ENCODE measurements at places on chromosomes 6 and 20.
A peak's percentile ranks its signal among the peaks of the same experiment; 100 is the strongest.

- DNase-seq: no peak
These were observed 639 bp upstream of the CD24 start for GRCh38 chr6:106974999-106975737.

- no peak for DNase-seq
These were observed 116.5 kb upstream of the MAP3K7 start for GRCh38 chr6:90703336-90703735.

- no peak for DNase-seq
These were observed 2.4 kb downstream of the CTCFL start for GRCh38 chr20:57522380-57523140.

DNA sequence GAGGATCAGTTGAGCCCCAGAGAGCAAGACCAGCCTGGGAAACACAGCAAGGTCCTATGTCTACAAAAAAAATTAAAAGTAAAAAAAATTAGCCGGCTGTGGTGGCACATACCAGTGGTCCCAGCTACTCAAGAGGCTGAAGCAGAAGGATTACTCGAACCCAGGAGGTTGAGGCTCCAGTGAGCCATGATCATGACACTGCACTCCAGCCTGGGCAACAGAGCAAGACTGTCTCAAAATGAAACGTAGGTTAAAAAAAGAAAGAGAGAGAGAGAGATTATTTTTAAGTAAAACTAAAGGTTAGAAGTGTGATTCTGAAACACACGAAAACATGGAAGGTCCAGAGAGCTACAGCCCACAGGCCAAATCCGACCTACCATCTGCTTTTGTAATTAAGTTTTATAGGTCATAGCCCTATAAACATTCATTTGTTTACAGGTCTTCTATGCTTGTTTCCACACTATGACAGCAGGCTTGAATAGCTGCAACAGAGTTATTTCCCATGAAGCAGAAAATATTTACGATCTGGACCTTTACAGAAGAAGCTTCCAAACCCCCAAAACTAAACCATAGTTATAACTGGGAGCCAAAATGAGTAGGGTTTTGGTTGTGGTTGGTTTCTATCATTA lies 279.7 kb downstream of the GMDS start:
- no peak for DNase-seq

DNA sequence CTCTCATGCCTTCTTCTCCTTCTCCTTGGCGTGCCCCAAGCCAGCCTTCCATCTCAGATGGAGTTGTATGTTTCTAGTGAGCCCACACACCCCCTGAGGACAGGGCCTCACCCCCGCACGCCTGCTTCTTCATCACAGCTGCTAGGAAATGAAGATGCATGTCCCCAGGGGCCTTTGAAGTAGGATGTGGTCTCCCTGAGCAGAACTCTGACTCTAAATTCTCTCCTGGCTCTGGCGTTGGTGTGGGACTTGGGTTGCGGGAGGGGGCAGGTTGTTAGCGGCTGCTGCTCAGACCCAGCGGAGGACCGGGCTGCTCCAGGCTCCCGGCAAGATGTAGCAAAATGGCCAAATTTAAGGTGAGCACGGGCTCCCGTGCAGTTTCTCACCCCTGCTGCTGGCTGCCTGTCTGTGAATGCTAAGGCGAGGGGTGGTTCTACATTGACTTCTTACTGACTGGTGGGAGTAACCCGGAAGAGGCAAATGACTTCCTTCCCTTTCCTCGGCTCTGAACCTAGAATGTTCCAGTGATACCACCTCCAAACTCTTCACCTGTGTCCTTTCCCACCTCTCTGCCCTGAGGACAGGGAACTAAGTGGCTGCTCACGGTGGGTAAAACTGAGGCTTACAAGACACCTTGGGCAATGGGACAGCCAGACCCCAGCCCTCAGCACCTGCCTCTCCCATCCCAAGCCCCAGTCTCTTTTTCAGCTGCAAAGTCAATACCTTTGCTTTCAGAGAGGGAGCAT lies 8.8 kb downstream of the SYNJ2 start:
- no peak for DNase-seq

DNA sequence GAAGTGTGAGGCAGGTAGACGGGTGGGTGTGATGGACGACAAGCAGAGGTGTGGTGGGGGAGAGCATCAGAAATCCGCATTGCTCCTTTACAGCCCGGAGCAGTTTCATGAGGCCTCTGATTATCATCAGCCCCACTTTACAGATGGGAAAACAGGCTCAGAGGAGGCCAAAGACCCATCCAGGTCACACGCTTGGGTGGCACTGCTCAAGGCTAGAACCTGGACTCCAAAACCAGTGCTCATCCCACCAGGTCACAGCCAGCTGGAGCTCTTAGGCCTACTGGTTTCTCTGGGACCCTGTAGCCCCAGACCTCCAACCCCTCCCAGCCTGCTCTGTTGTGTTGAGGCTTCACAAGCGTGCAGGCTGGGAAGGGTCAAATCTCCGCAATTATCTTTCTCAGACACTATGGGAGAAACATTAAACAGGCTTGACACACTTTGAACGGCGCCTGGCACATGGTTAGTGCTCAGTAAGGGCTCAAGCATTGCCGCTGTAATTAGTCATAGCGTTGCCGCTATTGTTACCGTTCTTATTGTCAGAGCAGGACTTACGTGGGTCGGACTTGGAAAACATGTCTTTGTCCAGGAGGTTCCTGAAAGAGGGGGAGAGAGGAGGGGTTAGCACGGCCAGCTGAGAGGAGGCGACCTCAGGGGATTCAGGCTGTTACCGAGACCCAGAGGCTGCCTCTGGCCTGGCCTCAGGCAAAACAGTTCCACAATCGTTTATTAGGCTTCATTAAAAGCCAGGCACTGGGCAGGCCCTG lies 16.6 kb downstream of the CPNE5 start:
- no peak for DNase-seq

GRCh38 chr6:95819939-95820338 lies 195.8 kb upstream of the FUT9 start:
- no peak for DNase-seq

- DNase-seq: peak; percentile 1
These were observed 668 bp downstream of the PKIB start for GRCh38 chr6:122610690-122611455.

GRCh38 chr6:13141387-13141786 lies 186.9 kb downstream of the TBC1D7 start:
- no peak for DNase-seq

GRCh38 chr6:36979347-36979742 lies 6.7 kb downstream of the MTCH1 start:
- no peak for DNase-seq

DNA sequence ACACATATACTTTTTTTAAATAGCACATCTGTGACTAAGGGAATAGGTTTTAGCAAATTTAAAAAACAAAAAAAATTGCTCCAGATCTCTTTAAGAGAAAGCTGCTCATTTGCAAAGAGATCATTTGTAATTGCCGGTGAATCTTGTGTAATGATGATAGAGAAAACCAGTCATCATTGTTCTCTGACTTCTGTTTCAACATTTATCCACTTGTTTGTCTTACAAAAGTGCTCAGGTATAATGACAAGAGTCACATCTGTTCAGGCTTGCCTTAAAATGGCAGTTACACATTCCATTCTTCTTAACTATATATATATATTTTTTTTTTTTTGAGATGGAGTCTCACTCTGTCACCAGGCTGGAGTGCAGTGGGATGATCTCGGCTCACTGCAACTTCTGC lies 165.2 kb downstream of the AIG1 start:
- DNase-seq: no peak

DNA sequence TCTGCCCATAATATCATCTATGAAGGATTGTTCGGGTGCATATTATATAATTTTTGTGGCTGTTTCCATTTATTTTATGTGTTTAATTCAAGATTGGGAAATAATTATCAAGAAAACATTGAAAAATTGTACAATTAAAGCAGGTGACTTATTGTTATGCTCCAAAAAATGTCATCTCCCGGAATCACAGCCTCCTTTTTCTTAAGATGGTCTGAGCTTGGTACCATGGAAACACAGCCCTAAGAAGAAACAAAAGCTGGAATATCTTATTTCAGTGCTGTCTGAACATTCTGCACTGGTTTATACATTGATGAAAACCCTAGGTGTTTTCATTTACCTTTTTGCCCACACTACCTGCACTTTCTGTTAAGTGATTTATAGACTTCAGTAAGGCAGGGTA lies 367.2 kb downstream of the ARHGAP18 start:
- no peak for DNase-seq

DNA sequence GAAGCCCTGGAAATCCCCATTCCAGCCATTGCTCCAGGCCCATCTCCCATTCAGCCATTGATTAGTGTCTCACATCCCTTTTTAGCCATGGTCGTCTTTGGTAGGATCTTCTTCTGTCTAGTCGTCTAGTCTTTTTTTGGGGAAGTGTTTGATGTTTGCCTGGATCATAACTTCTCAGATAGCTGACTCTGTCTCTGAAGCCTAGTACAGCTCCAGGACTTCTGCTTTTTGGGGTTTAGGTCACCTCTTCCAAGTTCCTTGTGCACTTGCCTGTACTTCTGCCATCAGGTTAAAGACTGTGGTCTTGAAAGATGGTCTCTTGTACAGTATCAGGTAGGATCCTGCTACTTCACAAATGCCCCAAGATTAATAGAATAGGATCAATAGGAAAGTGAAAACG lies 553.5 kb downstream of the PKHD1 start:
- DNase-seq: no peak

DNA sequence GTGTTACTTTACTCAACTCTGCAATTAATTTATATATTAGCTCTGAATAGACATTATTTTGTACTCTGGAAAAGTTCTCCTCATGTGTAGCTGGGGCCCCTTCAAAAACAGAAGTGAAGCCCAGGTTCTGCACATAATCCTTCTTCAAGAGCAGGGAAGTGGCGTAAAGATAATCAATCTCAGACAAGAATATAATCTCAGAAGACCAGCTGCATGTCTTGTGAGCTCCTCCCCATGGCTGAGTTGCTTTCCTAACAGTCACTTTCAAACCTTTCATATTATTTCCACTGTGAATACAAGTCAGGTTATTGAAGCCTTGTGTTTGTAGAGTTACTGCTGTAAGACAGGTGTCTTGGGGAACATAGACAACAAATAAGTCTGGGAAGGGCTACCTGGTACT lies 691.9 kb downstream of the RFPL4B start:
- no peak for DNase-seq

DNA sequence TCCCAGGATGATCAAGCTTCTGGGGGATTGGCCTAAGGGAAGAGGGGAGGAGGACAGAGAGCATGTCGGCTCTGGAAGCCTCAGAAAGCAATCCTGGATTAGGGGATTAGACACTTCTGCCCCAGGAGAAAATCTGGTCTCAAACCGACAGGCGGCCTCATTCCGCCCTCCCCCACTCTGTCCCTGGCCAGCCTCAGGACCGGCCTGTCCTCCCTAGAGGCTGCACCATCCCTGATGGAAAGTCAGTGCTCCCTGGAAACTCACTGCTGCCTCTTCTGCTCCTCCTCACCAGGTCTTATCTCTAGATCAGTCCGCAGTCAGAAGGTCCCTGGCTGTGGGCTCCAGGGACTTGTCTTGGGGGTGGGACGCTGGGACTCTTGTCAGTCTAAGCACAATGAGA lies 905 bp upstream of the SLC12A5 start:
- no peak for DNase-seq

DNA sequence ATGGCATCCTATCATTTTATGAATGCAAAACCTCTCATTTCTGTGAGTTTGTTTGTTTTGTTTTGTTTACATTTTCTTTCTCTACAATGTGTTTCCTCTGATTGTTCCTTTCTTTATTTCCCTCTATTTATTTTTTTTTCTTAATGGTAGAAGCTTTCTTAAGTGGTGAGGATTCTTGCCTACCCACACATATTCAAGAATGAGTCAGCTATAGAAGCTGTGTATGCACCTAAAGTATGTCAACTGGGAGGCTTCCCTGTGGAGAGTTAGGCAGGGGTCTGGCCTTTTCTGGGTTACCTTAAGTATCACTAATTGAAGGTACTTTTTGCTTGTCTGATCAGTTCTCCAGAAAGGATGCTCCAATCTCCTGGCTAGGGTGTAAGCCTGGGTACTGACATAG lies 354.0 kb downstream of the ESR1 start:
- DNase-seq: no peak

DNA sequence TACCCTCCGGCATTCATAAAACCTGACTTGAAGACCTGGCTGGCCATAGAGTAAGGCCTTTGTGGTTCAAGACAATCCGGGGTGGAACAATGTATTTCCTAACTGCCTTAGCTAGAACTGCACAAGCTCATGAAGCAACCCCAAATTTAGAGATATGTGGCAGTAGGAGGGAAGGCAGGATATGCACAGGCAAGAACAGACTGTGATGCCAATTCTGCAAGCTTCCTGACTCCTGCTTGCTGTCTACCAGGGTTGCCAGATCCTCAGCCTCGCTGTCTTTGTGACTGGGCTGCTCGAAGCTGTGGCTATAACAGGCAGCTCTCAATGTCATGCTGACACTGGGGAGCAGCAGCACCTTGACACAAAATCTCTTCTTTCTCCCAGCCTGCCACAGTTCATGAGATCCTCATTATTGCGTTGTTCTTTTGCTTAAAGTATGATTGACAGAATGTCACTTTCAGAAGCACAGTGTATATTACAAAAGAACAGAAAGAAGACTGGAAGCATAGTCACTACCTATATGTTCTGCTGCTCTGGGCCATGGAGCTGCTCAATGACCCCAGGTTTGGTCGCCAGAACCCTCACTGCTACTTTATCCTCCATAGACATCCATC lies 18.3 kb upstream of the SHLD1 start:
- DNase-seq: no peak

GRCh38 chr6:142867988-142868812 lies 76.8 kb downstream of the HIVEP2 start:
- DNase-seq: no peak

- DNase-seq: no peak
These were observed 322.4 kb downstream of the TFAP2B start for GRCh38 chr6:51141080-51141479.

DNA sequence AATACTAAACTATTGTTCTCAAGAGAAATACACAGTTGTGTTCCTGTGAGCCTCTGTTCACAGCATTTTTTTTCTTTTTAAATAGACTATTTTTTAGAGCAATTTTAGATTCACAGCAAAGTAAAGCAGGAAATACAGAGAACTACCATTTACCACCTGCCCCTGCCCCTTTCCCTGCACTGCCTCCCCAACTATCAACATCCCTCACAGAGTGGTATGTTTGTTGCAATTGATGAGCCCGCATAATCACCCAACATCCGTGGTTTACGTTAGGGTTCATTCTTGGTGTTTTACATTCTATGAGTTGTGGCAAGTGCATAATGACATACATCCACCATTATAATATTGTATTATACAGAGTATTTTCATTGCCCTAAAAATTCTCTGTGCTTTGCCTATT lies 71.6 kb upstream of the TNFAIP3 start:
- DNase-seq: no peak

- DNase-seq: no peak
These were observed 72.7 kb downstream of the BLOC1S5 start for GRCh38 chr6:7991536-7991935.

All from activated naive CD4-positive, alpha-beta T cell (primary cell).